ENCODE measurements at places on chromosomes 6 and 20.

DNA sequence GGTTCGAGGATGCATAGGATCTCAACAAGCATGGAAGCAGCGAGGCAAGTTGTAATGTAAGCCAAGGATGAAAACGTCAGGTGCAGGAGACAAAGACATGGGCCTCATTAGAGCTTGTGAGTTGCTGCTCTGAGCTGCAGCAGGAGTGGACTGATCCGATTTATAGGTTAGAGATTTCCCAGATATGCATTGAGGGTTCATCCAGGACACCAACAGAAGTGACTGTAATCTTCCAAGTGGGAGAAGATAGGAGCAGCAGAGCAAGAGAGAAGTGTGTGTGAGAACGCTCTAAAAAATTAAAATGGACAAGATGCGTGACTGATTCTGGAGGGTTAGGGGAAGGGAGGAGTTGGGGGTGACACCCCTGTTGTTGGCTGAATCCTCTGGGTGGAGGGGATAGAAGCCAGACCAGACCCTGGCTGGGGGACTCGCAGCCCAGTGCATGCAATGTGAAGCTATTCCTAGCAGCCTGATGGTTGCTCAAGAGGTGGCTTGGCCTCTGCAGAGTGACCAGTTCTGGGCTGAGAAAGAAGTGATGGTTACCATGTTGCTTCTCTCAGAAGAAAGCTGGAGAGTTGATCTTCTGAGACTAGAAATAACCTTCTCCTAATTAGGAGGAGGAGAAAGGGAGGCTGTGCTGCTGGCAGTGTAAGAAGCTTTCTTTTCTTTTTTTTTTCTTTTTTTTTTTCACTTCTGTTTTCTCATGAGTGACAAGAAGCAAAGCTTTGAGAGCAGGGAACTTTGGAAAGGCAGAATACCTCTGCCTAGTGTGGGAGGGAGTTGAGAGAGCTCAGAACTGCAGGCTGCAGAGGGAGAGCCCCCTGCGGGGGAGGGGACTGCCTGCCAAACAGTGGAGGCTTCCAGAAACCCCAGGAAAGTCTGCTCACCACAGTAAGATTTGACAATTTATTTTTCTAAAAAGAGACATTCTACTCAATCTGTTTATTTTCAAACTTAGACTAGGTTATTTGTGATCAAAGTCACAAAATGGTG lies 116.9 kb downstream of the SLX4IP start:
- DNase-seq: no peak

GRCh38 chr6:90192857-90193256 lies 103.8 kb downstream of the BACH2 start:
- DNase-seq: no peak

DNA sequence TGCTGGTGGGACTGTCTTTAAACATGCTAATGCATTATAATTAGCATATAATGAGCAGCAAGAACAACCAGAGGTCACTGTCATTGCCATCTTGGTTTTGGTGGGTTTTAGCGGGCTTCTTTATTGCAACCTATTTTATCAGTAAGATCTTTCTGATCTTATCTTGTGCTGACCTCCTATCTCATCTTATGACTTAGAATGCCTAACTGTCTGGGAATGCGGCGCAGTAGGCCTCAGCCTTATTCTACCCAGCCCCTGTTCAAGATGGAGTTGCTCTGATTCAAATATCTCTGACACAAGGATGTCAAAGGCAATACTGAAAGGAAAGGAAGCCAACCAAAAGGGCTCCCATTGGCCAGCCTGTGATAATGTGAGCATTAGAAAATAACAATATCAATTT lies 29.8 kb upstream of the SEC63 start:
- no peak for DNase-seq

- DNase-seq: no peak
Observed at GRCh38 chr6:127824061-127824460, 76.8 kb downstream of the THEMIS start.

DNA sequence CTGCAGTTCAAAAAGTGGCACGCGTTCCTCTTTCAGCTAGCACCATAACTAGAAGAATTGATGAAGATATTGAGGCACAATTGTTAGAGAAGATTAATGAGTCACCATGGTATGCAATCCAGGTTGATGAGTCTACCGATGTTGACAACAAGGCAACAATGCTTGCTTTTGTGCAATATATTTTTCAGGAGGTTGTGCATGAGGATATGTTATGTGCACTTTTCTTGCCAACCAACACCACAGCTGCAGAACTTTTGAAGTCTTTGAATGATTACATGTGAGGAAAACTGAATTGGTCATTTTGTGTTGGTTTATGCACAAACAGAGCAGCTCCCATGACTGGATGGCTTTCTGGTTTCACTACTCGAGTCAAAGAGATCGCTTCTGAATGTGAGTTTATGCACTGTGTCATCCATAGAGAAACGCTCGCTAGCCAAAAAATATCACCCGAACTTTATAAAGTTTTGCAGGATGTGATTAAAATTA lies 129.3 kb upstream of the SLC24A3 start:
- DNase-seq: no peak

GRCh38 chr6:109381061-109381746 lies 1.1 kb downstream of the CD164 start:
- DNase-seq: no peak

DNA sequence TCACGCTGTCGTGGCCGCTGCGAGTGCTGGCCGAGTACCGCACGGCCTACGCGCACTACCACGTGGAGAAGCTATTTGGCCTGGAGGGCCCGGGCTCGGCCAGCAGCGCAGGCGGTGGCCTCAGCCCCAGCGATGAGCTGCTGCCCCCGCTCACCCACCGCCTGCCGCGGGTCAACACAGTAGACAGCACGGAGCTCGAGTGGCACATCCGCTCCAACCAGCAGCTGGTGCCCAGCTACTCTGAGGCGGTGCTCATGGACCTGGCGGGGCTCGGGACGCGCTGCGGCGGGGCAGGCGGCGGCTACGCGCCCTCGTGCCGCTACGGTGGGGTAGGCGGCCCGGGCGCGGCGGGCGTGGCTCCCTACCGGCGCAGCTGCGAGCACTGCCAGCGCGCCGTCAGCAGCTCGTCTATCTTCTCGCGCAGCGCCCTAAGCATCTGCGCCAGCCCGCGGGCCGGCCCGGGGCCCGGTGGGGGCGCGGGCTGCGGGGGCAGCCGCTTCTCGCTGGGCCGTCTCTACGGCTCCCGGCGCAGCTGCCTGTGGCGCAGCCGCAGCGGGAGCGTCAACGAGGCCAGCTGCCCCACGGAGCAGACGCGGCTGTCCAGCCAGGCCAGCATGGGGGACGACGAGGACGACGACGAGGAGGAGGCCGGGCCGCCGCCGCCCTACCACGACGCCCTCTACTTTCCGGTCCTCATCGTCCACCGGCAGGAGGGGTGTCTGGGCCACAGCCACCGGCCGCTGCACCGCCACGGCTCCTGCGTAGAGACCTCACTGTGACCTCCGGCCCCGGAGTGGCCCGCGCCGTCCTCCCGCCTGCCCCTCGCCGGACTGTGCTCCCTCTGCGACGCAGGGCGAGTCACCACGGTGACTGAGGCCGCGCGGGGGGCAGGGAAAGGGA lies 5.7 kb downstream of the TMEM151B start:
- DNase-seq: no peak

GRCh38 chr6:137427656-137428290 lies 66.4 kb downstream of the OLIG3 start:
- DNase-seq: no peak

GRCh38 chr20:48060841-48061720 lies 275.8 kb upstream of the SULF2 start:
- DNase-seq: no peak

- DNase-seq: no peak
Observed at GRCh38 chr20:16083639-16084280, 489.5 kb downstream of the KIF16B start.

- no peak for DNase-seq
Observed at GRCh38 chr20:33810259-33810658, 889 bp upstream of the CHMP4B start.

DNA sequence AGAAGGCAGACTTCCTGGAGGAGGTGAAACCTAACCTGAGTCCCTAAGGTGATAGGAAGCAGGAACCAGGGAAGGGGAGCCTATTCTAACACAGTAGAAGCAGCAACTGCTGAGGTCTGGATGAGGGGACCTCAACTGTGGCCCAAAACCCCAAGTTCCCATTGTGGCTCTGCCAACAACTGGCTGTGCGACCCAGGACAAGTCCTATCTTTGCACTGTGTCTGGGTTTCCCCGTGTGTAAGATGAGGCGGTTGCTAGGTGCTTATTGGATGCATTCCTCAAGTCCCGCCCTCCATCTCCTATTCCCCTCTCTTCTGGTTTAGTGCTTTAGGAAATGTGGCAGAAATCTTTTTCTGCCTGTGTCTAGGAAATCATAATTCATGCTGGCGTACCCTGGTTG lies 52.2 kb upstream of the TTPAL start:
- DNase-seq: no peak

GRCh38 chr6:25035174-25035511 lies 99.4 kb upstream of the RIPOR2 start:
- no peak for DNase-seq

- DNase-seq: no peak
Observed at GRCh38 chr20:43936104-43936770, 21.6 kb downstream of the TOX2 start.

- DNase-seq: no peak
Observed at GRCh38 chr6:5302220-5302946, 41.1 kb downstream of the FARS2 start.

DNA sequence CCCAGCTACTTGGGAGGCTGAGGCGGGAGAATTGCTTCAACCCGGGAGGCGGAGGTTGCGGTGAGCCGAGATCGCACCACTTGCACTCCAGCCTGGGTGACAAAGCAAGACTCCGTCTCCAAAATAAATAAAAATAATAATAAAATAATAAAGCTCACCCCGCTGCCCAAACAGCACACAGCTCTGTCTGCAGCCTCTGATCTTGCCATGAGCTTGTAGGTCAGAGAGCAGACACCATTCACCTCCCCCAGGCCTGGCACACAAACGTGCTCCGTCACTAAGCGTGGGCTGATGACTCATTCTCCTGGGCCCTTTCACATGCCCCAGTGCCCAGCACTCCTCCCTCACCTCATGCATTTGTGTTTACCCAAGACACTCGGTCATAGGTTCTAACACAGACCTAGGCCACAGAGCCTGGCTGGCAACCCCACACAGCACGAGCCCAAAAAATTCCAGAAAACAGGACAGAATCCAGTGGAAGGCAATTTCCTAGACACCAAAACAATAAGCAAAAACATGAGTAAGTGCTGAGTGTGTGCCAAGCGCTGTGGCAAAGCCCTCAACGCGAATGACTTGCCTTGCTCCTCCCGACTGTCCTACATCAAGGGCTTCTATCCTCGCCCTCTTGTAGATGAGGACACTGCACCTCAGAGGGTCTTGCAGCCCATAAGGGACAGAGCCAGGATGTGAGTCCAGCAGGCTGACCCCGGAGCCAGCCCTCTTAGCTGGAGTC lies 18.0 kb downstream of the ATP9A start:
- DNase-seq: peak; percentile 6

- no peak for DNase-seq
Observed at GRCh38 chr6:101013612-101014195, 132.6 kb upstream of the ASCC3 start.

- DNase-seq: no peak
Observed at GRCh38 chr6:73817253-73817652, 121.2 kb downstream of the CD109 start.

DNA sequence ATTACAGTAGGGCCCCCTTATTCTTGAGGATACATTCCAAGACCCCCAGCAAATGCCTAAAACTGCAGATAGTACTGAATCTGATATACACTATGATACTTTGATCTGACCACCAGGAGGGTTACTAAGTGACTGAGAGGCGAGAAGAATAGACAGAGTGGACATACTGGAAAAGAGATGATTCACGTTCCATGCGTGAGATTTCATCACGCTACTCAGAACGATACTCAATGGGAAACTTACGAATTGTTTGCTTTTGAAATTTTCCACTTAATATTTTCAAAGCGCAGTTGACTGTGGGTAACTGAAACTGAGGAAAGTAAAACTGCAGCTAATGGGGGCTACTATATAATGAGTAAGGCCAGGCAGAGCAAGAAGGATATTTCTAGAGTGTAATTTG lies 60.8 kb downstream of the STX11 start:
- DNase-seq: no peak

DNA sequence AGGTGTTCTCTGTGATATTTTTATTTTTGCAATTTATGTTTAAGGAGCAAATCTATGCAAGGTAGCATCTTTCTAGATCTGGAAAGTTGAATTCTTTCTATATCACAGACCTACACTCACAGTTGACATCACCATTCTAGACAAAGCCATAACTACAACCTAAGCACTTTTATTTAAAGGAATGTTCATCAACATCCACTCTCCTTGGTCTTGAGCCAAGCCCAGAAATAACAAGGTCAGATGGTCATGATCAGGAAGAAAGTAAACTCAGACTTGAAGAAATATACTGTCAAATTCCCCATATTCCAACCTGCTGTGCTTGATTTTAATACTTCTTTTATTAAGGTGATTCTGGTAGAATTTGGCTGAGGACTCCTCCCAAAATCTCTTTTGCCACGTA lies 32.2 kb downstream of the MMUT start:
- DNase-seq: no peak

- no peak for DNase-seq
Observed at GRCh38 chr6:113343940-113344339, 513.2 kb upstream of the MARCKS start.

DNA sequence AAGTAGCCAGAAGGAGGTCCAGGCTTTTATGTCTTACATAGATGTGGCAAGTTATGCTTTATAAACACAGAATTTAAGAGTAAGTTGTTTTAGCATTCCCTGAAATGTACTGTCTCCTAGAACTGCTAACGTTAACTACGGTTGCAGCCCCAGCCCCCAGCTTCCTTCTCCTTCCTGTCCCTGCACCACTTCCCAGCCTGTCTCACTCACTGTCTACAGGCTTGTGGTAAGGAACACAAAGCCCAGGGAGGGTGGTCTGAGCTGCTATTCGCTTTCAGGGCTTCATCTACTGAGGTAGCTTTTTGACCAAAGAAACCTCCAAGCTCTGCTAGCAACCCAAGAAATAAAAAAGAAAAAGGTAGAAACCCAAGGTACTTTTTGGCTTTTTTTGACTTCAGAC lies 35.9 kb downstream of the PCSK2 start:
- no peak for DNase-seq

GRCh38 chr6:36755435-36756348 lies 58.1 kb downstream of the RAB44 start:
- peak; percentile 49 for DNase-seq

DNA sequence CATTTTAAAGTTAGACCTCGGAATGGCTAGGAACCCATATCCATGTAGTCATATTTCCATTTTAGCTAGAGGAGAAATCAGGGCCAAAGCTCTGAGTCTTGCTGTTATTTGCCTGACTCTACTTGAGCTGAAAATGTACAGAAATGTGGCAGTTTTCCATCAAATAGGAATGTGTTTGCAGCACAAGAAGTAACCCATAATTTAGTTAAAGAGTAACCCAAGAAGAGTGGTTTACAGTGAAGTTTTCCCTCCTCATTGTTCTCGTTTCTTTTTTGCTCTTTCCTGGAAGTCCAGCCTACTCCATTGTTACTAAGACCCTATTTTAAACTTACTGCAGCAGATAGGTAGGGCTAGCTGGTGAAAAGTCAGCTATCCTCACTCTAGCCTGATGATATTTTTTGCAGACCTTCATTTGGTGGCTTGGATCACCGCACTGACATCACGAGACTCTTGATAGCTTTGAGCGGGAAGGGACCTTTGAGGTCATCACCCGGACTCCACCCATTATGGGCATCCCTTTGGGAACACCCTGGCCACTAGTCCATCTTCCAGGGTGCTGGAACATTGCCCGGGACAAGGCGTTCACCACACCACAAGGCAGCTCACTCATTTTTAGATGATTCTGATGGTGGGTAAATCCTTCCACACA lies 28.0 kb upstream of the ADGRF5 start:
- no peak for DNase-seq

Data from stimulated activated CD8-positive, alpha-beta memory T cell treated with anti-CD3 and anti-CD28 coated beads, Interleukin-12 subunit alpha, Interleukin-12 subunit beta, amount 100 ng/mL, for 4 hours (primary cell).